ENCODE measurements at places on chromosomes 11 and 22. TPM values are rescaled to one million over a fixed set of nuclear protein-coding genes. Genes with fewer than 3 reads are reported as not detected.
A peak's percentile ranks its signal among the peaks of the same experiment; 100 is the strongest.

GRCh38 chr22:16847271-16847670, 22.1 kb upstream of the XKR3 start:
- DNase-seq: no peak

GRCh38 chr11:112174789-112175598, at the start of gene BCO2:
BCO2 (plus strand) TSS chr11:112175512; CDS start chr11:112175602, 90 bp downstream.
- peak; percentile 67 for DNase-seq

NAALAD2 gene
- total RNA-seq: 1.8 TPM

DNA sequence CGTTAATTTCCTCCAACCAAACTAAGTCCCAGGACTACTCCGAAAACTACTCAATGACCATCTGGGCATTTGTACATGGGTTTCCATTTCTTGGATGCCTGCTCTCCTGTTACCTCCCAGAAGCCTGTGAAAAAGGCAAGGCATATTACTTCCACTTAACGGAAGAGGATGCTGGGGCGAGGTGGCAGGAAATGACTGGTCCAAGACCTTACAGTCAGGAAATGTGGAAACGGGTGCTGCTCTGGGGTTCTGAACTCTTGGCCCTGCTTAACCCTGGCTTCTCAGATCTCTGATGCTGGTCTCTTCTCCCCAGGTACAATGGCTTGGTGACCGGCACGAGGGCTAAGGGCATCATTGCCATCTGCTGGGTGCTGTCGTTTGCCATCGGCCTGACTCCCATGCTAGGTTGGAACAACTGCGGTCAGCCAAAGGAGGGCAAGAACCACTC, 12.9 kb downstream of the ADORA2A start:
- no peak for DNase-seq

OR5B21 gene
- not detected for total RNA-seq

GRCh38 chr11:64870176-64870892, 8.1 kb downstream of the EHD1 start:
- no peak for DNase-seq

DNA sequence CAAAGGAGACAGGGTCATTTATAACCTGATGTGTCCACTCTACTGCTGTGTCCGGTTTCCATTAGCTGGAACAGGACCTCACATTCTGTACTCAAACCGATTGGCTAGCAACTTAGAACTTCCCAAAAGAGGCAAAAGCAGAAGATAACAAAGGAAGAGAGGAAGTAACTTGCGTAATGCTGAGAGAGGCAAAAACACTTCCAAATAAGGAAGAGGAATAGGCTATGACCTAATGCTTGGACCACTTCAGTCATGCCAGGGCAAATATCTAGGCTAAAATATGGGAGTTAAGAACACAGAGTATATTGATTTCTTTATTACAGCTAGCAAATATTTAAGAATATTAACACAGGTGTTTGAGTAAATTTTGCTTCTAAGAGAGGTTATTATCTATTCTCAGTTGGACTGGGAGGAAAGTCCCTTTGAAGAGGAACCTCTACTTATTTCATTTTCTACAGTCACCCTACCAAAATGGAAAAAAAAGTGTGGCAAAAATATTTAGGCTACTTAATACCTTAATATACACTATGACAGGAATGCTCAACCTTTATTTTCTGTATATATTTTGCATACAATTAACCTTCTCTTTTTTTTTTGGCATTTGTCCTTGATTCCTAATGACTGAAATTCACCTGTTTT, 499.8 kb upstream of the CHORDC1 start:
- DNase-seq: no peak

DNA sequence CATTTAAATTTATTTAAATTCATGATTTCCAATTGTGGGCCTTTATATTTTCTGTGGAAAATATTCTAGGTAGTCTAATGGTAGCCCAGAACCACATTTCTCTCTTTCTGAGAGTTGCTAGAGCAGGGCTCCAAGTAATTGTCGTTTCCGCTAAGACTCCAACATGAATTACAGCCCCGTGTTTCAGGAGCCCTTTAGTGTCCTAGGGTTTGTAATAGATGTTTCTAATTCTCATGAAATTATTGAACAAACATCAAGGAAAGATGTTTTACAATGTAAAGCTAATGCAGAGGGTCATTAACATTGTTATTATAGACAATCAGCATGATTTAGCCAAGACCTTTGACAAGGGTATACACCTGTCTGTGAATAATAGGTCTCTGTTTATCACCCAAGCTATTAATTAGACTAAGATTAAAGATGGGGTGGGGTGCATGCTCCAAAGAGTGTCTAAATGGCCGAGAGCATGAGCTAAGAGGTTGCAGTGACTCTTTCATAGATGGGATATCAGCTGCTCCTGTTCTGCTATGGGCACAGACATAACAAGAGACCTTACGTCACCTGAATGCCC, 81.8 kb upstream of the NTM start:
- DNase-seq: no peak

DNA sequence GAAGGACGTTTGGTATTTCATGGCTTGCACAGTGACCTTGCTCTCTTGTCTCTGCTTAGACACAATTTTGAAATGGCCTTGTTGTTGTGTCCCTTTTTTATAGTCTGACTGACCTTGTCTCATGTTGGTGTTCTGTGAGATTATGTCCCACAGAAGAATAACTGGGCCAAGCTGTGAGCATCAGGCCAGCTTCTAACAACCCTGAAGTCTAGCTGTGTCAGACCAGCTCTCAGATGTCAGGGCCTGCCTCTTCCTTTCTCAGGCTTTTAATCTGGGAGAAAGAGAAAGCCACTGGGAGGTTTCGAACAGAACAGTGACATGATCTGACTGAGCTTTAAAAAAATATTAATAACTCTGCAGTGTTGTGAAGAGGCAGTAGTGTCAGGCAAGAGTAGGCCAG, 2.0 kb upstream of the UEVLD start:
- no peak for DNase-seq

GRCh38 chr11:60183591-60184205, 815 bp upstream of the MS4A6A start:
- DNase-seq: no peak

GRCh38 chr11:45984192-45984591, 61.7 kb downstream of the LARGE2 start:
- no peak for DNase-seq

- no peak for DNase-seq
Measured at GRCh38 chr11:102121329-102121728, 11.1 kb downstream of the YAP1 start.

All from H9 (cell line).